Activated CD4-positive, alpha-beta T cell treated with anti-CD3 and anti-CD28 coated beads, Interleukin-2, Interleukin-4, amounts not matched to agents 100 ng/mL and 50 ng/mL, durations not matched to agents 16 hours and 8 hours (primary cell): ENCODE measurements at places on chromosomes 12 and 14.

DNA sequence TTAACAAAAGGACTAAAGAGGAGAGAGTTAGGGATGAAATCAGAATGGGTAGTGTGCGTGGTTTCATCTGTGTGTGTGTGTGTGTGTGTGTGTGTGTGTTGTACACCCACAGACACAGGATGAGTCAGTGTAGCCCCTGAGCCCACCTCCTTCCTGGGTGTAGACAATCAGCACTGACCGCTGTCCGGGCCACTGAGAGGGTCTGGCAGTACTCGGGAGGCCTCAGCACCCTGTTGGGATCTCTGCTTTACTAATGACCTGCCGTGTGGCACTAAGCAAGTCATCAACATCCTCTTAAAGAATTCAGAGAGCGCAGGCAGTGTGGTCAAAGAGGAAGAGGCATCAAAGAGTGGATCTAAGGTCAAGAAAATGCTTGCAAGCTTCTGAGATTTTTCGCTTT, 112.6 kb downstream of the PRMT8 start:
- no peak for DNase-seq

GRCh38 chr12:44859998-44860689, 16.0 kb downstream of the NELL2 start:
- DNase-seq, result no peak

DNA sequence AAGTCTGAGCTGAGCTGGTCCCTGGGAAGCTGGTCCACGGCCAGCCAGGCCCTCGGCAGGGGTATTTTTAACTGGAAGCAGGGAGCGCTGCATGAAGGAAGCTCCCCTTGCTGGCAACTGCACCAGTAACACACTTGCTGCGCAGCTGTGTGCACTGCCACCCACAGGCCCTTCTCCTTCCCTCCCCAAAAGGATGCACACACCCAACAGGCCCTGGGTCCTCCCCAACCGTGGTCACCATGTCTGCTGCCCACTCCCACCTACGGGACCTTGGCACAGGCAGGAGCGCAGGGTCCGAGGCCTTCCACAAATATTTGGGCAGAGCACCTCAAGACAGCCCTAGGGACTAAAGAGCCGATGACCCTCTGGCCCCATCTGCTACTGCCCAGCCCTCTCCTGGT, 157.0 kb upstream of the PRMT8 start:
- DNase-seq, result no peak

DNA sequence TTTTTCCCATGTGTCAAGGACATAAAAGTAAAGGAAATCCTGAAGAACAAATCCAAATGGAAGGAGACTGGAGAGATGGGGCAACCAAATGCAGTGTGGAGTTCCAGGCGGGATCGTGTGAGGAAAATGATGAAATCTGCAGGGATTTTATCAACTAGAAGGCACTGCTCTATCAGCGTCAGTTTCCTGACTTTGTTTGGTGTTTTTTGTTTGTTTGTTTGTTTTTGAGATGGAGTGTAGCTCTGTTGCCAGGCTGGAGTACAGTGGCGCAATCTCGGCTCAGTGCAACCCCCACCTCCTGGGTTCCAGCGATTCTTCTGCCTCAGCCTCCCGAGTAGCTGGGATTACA, 43.3 kb upstream of the GPR132 start:
- no peak for DNase-seq

DNA sequence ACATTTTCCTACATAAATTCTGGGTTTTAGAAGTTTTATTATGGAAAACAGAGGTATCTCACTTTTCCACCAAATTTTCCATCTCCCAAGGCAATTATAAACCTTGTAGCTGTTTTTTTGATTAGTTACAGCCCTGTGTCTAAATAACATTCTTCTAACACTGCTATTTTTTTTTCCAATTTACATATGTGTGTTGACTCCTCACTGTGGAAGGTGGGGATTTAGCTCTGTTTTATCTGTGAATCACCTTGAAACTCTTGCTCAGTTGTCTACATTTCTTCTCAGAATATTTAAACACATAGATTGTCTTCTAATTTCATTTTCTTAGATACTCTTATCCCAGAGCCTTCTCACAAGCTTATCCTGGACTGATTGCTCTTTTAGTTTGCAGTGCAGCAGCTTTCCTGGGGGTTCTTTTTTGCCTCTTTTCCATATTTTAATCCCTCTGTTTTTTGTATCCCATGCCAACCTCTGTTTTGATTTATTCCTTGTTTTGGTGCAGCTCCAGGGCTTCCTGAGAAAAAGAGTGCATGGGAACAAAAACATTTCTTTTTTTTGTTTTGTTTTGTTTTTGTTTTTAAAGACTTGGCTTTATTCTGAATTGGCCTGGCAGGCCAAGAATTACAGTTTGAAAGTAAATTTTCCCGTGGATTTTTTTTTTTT, 36.7 kb downstream of the TBC1D15 start:
- DNase-seq, result no peak

GRCh38 chr12:105233041-105233905, 2.7 kb downstream of the APPL2 start:
- no peak for DNase-seq

- DNase-seq, result no peak
These were observed 55.5 kb downstream of the CRACR2A start for GRCh38 chr12:3697311-3697870.

GRCh38 chr12:75389706-75390105, 1.2 kb upstream of the GLIPR1L2 start:
- DNase-seq, result no peak

GRCh38 chr14:97028382-97028781, 231.2 kb downstream of the VRK1 start:
- DNase-seq, result no peak

- no peak for DNase-seq
These were observed 89.9 kb upstream of the PRICKLE1 start for GRCh38 chr12:42679466-42679865.

DNA sequence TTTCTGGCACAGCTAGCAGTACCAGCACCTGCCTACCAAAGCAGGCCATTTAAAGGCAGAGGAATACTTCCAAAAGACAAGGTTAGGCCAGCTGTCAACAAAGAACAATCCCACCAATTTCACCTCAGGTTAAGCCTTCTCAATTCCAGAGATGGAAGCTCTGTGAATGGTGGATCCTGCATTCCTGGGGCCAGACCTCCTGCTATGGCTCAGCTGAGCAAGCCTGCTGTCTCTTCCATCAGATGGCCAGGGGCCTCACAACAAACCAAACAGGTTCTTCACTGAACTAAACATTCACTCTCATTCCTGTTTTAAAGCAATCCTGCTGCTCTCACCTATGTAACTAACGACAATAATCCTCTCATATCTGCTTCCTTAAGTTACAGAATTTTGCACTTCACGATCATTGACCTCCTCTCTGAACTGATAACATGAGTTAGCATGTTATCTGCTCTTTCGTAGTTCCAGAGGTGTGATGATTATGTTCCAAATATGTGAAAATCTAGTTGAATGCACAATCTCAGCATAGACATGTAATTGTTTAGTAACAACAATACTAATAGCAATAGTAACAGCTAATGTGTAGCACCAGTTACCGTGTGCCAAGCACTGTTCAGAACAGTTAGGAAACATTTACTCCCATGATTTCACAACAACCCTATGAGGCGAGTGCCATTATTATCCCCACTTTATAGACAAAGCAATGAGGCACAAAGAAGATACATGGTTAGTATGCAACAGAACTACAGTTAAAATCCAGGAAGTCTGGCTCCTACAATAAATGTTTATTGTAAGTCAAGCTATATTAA, 73.2 kb downstream of the SLC2A13 start:
- DNase-seq, result no peak

DNA sequence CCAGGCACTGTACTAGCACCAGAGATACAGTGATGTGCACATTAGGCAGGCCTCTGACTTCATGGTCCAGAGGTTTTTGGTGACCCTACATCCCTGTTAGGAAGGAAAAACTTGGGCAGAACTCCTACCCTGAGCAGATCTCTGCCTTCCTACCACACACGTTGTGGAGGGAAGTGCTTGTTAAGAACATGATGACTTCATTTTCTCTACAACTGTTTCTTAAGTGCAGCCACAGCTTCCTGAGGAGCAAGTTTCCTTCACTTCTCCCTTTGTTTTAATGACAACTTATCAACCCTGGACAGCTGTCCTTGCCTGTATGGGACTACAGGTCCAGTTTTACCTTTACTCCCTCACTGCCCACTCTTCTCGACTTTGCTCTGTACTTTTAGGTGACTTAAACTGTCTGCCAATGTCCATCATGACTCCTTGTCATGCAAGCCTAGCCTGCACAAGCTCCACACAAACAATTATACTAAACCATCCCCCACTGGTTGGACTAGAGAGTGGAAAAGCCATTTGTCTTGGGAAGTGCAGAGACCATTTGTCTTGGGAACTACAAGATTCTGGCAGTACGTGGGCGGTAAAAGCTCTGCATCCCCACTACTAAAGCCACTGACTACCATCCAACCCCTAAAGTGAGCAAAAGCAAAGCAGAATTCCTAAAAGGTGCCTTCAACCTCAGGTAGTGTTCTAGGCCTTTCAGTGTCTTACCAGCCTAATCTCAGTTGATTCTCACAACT, 359.8 kb downstream of the EGLN3 start:
- no peak for DNase-seq

DNA sequence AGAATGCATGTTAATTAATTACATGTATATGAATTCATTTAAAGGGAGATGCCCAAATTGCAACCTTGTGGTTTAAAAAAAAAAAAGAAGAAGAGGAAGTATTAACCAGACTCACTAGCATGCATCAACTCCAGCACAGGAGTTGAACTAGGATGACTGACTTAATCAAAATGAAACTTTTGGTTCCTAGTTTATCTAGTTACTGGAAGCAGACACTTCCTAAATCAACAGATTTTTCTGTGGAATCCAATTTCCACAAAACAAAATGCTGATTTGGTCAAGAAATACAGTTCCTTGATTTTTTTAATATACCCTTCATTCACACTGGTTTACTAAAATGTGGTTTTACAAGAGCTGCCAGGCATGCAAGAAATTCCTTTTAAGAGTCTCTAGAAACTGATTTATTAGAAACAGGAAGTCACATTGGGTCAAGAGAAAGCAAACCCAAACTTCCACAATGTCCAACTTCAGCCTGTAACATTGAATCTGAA, 41.6 kb downstream of the ITPR2 start:
- no peak for DNase-seq

DNA sequence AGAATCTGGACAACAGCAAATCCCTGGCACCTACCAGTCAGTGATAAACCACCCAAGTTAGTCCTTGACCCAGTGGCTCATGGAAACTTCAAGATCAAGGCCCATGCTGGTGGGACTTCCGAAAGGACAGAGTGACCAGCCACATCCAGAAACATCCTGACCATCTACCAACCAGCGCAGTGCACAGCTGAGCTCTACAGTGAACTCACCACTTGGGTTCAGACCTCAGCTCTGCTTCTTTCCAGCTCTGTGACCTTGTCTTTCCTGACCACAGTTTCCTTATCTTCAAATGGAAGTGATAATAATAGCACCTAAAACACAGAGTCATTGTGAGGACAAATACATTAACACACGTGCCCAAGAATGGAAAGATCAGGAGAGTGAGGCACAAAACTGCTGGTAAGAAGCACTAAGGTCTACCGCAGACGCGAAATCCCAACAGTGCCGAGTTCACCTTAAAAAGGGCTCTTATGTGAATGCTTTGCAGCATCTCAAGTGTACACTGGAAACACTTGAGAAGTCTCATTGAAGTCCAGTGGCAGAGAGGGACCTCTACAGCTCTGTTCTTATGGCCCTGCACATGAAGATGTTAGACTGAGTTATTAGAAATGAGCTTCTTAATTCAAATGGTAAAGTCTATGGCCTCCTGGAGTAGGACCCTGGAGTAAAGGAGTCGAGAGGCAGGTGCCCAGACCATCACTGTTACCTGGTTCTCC, 128.8 kb downstream of the CCDC60 start:
- no peak for DNase-seq

- DNase-seq, result peak; percentile 70
These were observed 4.7 kb downstream of the ASB2 start for GRCh38 chr14:93971635-93972027.

DNA sequence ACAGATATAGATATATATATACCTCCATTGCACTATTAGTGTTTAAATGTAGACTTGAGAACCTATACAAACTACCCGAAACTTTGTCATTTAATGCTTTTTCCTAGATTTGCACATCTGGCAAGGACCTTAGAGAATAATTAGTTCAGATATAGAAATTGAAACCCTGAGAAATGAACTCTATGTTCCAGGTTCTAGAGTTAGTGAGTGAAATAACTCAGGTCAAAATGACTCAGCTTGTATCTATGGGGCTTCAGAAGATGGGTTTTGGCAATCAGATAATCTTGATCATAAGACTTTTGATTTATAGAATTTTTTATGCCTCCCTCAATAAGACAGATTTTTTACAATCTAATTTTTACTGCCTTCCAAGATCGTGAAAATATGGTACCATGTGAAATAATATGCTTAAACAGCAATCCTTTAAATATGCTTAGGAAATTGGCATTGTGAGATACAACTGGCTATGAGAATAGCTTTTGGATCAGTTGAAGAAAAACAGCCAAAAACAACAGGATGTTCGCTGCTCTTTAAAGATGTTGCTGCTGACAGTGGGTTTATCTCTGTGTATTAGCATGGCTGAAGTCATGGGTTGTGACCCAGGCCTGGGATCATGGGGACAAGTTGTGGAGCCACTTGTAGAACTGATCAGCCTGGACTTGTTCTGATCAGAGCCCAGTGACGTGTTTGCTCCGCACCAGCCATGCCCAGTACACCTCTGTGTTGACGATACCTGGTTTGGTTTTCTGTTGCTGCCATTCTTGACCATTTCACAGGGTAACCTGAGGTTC, 63.6 kb downstream of the TTLL5 start:
- DNase-seq, result peak; percentile 54

DNA sequence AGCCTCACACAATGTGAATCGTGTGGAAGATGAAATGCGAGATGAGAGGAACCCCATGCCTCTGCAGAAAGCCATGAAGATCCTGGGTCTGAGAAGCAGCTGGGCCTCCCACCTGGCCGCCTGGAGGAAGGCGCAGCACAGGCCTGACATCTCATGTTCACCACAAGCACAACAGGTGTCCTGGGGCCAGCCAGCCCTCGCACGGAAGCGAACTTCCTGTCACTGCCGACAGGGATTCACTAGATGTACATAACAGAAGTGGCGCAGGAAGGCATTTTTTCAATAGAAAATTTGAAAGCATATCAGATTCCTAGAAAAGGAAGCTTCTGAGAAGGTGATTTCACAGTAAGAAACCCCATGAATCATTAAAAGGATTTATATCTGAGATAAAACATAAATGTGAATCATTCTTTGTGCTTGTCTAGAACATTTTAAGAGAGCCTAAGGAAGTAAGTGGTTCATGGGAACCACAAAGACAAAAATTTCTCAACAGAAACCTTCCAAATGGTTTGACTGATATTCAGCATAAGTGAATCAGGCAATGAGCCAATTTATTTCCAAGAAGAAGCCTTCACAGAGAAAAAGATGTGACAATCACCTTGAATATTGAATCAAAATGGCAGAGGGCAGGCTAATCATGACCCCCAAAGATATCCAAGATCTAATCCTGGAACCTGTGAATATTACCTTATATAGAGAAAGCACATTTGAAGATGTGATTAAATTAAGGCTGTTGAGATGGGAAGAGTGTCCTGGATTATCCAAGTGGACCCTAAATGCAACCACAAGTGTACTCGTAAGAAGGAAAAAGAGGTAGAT, 311.9 kb downstream of the DUSP6 start:
- DNase-seq, result peak; percentile 94
